ENCODE measurements at places on chromosomes 1 and 21. TPM values are rescaled to one million over a fixed set of nuclear protein-coding genes. Genes with fewer than 3 reads are reported as not detected.

The KCNAB2 gene
- total RNA-seq, result 3.6 TPM

The TSSK3 gene
- 0.52 TPM for total RNA-seq

The CYP4Z1 gene
- 0.72 TPM for total RNA-seq

The TMEM81 gene
- total RNA-seq, result 1.3 TPM

The AMY2A gene
- not detected for total RNA-seq

The BCAN gene
- total RNA-seq, result not detected

The WLS gene
- 70.8 TPM for total RNA-seq

The MANEAL gene
- 3.1 TPM for total RNA-seq

The OPRD1 gene
- not detected for total RNA-seq

The DRAXIN gene
- 0.04 TPM for total RNA-seq

The BSND gene
- total RNA-seq, result not detected

The FCRLA gene
- total RNA-seq, result 0.56 TPM

The ASCL5 gene
- total RNA-seq, result not detected

The HFM1 gene
- 0.08 TPM for total RNA-seq

The SAMD13 gene
- total RNA-seq, result 0.44 TPM

The TSACC gene
- total RNA-seq, result 0.80 TPM

The SERPINC1 gene
- total RNA-seq, result 0.32 TPM

The JAM2 gene
- total RNA-seq, result 4.3 TPM

The CFHR4 gene
- not detected for total RNA-seq

The B3GALT2 gene
- 0.04 TPM for total RNA-seq

The SPATC1L gene
- total RNA-seq, result 7.2 TPM

The CD1E gene
- total RNA-seq, result not detected

The KCNA3 gene
- total RNA-seq, result 0.28 TPM

The OR2T29 gene
- not detected for total RNA-seq

The TCHHL1 gene
- not detected for total RNA-seq

The CFAP141 gene
- not detected for total RNA-seq

The SPATA45 gene
- total RNA-seq, result not detected

The NIBAN1 gene
- 27.5 TPM for total RNA-seq

The S100A9 gene
- total RNA-seq, result 34,355 TPM

The USF1 gene
- 25.2 TPM for total RNA-seq

The MTF2 gene
- total RNA-seq, result 10.2 TPM

The SPRR2B gene
- total RNA-seq, result 27.1 TPM

The PWP2 gene
- 2.5 TPM for total RNA-seq

The DDX20 gene
- 6.1 TPM for total RNA-seq
